Fibroblast of the aortic adventitia (primary cell): ENCODE measurements at places on chromosomes 3 and 15. TPM values are rescaled to one million over a fixed set of nuclear protein-coding genes. Genes with fewer than 3 reads are reported as not detected.

DENND6A gene
- 21.0 and 35.2 TPM in 2 replicates for total RNA-seq

PARP15 gene
- 0.72 and 0.82 TPM in 2 replicates for total RNA-seq

MESP2 gene
- total RNA-seq: 1.3 and 2.9 TPM in 2 replicates

EMC7 gene
- 26.0 and 46.6 TPM in 2 replicates for total RNA-seq

ANKRD63 gene
- total RNA-seq: not detected in 2 replicates

DUOXA2 gene
- total RNA-seq: not detected in 2 replicates

IL17RB gene
- 0.81 TPM in 1 of 2 replicates, not detected in the other for total RNA-seq

GOLGA6A gene
- not detected in 2 replicates for total RNA-seq

TXNRD3 gene
- 13.2 and 27.9 TPM in 2 replicates for total RNA-seq
